ENCODE measurements at places on chromosomes 3 and 15. TPM values are rescaled to one million over a fixed set of nuclear protein-coding genes. Genes with fewer than 3 reads are reported as not detected.

DNA sequence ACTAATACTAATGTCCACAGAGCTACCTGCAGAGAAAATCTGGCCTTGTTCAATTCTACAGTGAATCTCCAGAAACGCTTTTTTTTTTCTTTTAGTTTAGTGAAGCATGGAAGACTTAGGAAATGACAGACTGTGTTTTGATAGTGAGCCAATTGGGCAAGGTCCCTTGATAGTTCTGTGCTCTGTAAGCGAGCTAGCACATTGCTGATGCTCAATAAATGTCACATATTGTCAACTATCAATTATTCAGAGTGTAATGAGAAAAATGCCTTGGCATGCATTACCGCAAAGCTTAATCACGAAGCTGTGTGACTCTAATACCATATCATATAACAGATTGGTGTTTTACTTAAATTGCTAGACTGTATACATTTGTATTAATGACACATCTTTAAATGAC, 5.2 kb upstream of the C3orf85 start:
- no peak for DNase-seq

SERINC4 gene
- total RNA-seq, result 0.32 TPM

GRCh38 chr3:156691920-156692319, 17.5 kb downstream of the TIPARP start:
- no peak for DNase-seq

GRCh38 chr15:98647026-98647773, 1.1 kb upstream of the IGF1R start:
- peak; percentile 31 for DNase-seq

DNA sequence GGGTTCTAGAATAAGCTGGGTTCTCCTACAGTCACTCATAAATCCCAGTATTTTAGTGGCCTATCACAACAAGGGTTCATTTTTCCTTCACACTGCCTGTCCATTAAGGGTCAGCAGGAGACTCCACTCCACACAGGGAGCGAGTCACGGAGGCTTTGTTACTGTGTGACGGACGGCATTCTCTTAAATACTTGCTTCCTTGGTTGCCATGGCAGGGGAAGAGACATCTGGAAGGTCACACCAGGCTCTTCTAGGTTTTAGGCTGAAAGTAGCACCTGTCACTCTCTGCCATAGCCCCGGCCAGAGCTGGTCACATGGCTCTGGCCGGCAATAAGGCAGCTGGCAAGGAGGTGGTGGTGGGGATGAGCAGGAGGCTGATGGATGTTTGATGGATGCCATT, 89.4 kb upstream of the ANKRD34C start:
- no peak for DNase-seq

GRCh38 chr3:168548719-168549118, 453.0 kb upstream of the GOLIM4 start:
- no peak for DNase-seq

CILP gene
- total RNA-seq, result 0.22 TPM

DNA sequence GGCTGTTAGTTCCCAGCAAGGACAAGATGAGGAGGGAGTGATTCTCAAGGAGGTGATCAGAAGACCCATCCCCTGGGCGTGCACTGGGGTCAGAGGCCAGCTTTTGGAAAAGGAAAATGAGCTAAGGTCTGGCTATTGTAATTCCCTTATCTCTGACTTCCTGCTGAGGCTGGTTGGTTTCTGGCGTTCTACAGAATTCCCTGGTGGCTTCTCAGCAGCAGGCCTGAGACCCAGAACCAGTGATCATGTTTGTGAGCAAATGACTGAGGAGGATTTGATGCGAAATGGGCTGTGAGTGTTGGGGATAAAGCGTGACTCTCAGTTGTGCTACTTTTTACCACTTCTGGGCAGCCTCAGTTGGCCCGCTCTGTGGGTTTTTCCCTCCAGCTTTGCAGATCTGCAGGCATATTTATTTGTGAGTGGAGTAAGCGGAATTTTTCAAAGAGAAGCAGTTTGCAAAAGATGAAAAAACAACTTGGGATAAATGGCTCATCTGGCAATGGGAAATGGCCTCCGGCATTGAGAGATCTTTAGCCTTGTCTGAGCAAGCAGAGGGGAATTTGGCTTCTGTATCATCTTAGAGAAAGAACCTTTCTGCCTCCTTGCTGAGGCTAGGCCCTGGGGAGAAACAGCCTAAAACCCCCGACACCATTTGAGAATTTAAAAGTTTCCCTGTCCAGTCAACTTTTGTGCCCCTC, 102.7 kb downstream of the SLCO3A1 start:
- no peak for DNase-seq

DNA sequence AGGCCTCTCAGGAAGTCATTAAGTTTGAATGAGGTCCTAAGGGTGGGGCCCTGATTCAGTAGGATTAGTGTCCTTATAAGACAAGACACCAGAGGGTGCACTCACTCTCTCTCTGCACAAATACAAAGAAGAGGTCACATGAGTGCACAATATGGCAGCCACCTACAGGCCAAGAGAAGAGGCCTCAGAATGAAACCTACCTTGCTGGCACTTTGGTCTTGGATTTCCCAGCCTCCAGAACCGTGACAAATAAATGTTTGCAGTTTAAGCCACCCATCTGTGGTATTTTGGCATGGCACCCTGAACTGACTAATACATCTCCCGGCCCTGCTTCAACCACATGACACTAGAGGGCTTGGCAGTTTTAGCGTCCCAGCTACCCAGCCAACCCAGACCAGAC, 73.9 kb upstream of the CHRNB4 start:
- DNase-seq, result no peak

SEMA5B gene
- not detected for total RNA-seq

CKMT1B gene
- total RNA-seq, result not detected

DNA sequence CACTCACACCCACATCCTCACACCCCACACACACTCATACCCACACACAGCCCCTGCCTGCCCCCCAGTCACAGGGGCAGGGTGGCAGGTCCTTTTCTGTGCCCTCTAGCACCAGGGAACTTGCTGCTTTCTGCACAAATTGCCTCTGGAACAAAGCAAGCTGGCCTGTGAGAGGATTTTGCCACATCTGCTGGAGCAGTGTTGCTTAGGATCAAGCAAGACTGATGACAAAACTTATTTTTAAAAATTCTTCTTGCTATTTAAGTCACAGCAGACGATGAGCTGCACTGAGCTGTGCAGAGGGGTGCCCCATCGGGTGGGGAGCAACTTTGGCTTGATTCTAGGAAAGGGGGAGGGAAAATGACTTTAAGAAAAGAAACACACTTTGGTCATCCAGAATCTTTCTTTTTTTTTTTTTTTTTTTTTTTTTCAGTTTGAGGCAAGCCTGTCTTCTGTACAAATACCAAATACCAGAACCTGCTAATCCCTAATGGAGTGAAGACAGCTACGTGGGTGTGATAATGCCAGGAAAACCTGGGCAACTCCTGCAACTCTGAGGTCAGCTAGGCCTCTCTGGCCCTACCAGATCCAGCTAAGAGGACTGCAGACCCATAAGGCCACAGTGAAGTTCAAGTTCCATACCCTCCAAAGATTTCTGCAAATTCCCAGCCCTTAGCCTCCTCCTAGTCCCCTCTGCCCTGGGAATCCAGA, 195.3 kb downstream of the ABHD5 start:
- DNase-seq, result no peak

- DNase-seq, result no peak
These were observed 18.2 kb downstream of the FOXB1 start for GRCh38 chr15:60022379-60022741.

GRCh38 chr3:134790065-134790464, 5.0 kb upstream of the EPHB1 start:
- DNase-seq, result no peak

- no peak for DNase-seq
These were observed 174.0 kb upstream of the WNT5A start for GRCh38 chr3:55661141-55661540.

IL5RA gene
- total RNA-seq, result 3.7 TPM

GRCh38 chr3:197376020-197376419, 77.6 kb upstream of the DLG1 start:
- DNase-seq, result no peak

RAD51 gene
- total RNA-seq, result 2.0 TPM

DNA sequence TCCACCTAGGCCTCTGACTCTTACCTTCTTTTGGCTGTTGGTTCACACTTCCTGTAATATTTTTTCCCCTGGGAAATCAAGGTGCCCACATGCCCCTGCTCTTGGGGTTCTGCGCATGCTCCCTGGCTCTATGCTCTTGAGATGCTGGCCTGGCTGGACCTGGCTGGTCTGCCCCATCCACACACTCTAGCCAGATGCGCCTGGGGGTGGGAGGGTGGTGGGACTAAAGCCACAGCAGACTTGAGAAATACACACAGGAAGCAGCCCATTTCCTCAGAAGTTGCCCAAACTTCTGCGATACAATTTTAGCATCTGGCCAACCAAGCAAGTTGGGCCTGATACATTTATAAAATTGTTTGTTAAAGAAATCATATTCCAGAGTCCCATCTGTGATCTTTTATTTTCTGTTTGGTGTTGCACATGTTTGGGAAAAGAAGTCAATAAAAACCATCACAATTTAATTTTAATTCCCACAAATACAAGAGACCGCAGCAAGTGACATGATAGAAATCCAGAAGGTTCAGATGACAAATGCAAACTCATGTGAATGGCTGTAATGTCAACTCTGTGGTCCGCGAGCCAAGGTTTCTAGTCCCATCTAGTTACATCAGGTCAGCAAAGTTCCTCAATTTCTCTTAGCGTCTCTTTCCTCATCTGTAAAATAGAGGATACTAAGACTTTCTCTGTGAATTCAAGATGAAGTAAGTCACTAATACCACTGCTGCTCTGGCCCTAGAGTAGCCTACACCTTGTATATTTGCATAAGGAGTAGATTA, 55.9 kb upstream of the MEF2A start:
- DNase-seq, result no peak

GRCh38 chr15:51781506-51781905, 30.1 kb downstream of the TMOD2 start:
- DNase-seq, result no peak

CCK gene
- not detected for total RNA-seq

OR5K2 gene
- not detected for total RNA-seq

DNA sequence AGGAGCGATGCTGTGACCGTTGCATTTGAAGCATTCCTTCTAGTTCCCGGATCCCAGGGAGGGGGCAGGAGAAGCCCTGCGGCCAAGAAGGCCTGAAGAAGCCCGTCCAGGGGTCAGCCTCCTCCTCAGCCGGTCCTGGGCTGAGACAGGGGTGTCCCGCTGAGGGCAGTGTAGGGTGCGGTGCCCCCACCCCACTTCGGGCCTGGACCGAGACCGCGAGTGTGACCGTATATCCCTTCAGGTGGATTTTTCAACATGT, 2.8 kb downstream of the OCA2 start:
- no peak for DNase-seq
